ENCODE measurements at places on chromosomes 6 and 20. TPM values are rescaled to one million over a fixed set of nuclear protein-coding genes. Genes with fewer than 3 reads are reported as not detected.

TREML1 gene
- 1.2 TPM for polyA plus RNA-seq

DNA sequence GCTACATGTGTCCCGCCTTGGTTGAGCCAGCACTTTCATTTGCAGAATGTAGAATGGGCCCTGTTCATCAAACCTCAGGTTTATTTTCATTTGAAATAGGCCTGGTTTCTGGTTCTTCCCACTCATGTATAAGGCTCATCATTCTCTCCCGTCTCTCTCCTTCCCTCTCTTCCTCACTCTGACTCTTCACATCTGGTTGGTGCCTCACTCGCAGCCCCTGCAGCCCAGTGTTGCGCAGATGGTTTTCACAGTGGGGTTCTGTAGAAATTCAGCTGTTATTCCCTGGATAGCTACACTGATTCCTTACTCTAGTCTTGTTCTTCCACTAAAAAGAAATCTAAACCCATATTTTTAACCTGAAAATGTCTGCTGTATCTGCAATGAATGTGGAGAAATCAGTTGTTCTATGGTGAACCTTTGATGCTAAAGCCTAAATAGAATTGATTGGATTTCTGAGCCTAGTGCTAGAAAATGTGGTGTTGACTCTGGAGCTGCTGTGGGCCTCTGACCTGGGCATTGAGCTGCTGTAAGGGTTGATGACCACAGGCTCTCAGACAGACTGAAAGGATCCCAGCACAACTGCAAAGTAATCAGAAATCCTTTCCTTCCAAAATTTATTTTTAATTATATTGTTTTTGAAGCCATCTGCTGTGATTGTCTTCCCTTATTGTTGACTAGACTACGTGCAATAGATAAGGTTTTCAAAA, 150.3 kb downstream of the TMEM242 start:
- DNase-seq: no peak

TGM2 gene
- polyA plus RNA-seq: 34.1 TPM

DNA sequence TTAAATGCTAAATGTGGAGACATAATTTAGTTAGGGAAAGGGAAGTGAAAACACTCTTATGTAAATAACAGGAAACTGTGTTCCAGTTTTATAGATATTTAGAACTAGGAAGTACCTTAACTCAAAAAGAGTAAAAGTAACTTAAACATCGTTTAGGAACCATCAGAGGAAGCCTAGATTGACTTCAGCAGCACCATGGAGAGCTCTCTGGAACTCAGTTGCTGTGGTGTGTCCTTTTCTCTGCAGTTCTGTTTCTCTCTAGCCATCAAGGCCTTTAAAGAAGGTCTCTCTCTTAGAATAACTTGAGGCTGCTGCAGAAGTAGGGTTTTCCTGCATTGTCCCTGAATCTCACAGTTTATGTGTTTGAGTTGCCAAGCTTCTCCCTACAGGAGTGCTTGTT, 26.9 kb downstream of the CLVS2 start:
- no peak for DNase-seq

GRCh38 chr6:153944201-153944600, 94.8 kb upstream of the OPRM1 start:
- DNase-seq: no peak
